Stimulated activated CD8-positive, alpha-beta memory T cell treated with anti-CD3 and anti-CD28 coated beads, Interleukin-15, amount 100 ng/mL, for 1 hour (primary cell): ENCODE measurements at places on chromosomes 7 and 10.

DNA sequence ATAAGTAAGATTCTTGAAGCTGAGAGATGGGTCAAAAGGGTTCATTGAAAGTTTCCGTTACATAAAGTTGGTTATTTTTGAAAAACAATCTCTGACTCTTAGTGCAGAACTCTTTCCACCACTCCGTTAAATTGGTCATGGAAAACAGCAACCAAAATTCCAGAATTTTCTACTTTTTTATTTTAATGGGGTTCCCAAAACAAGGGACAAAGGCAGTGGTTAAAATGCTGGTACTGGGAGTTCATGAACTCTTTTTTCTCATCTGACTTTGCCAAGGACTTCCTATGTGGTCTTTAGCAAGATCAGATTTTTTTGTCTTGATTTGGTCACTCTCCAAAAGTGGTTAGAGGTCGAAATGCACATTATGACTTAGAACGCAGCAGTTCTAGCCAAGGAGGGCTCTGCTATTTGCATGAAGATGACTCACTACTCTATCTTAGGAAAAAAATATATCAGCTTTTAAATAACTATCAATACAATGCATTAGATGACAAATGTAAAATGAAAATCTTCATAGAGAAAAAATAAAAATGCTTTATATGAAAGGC is 145.7 kb downstream of the REEP3 start:
- DNase-seq = no peak

DNA sequence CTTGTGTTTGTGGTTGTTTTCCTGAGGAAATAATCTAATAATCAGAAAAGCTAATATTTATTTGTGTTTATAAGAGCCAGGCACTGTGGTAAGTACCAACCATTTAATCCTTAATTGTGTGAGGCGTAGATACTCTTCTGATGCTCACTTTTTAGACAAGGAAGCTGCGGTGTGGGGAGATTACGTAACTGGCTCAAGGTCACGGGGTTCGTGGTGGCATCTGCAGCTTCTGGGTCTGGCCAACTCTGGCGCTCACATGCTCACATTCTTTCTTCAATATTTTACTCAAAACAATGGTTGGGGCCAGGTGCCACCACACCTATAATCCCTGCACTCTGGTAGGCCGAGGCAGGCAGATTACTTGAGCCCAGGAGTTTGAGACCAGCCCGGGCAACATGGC is 77.6 kb downstream of the RALA start:
- DNase-seq = no peak

DNA sequence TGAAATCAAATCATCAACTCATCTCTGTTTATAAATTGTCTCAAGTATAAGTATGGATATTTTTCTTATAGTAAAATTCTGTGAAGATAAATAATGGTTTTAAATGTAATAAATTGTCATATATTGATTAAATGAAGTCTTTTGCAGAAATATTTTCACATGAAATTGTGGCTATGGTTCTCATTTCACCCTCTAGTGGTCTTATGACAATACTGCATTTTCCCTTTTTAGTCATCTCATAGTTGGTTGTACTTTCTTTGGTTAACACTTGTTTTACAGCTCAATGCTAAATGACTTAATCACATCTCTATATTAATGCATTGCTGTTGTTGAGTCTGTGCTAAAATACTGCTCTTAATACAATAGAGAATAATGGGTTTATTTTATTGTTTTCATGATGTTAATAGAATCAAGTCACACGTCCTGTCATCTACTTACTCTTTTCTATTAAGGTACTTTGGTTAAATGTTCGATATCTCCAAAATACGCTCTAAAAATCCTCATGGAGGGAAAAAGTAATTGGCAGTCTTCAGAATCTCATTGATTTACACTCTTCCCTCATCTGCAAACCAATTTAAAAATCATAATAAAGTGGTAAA is 38.0 kb upstream of the CACNA2D1 start:
- no peak for DNase-seq

DNA sequence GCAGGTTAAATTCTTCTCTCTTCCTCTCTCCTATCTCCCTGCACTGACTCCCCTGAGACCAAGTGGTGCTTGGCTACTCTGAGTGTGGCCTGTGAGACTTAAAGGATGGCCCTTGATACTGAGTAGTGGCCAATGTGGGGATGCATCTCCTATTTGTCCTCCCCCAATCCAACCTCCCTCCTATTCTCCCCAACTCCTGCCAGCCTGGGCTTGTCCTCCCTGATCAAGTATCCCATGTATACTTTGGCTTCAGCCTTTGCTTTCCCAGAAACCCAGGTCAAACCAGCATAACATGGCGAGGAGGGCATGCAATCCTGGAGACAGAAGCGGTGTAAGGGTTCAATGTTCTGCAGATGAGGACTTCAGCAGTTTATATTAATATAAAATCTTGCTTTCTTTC is 77.9 kb upstream of the GRB10 start:
- DNase-seq = no peak

DNA sequence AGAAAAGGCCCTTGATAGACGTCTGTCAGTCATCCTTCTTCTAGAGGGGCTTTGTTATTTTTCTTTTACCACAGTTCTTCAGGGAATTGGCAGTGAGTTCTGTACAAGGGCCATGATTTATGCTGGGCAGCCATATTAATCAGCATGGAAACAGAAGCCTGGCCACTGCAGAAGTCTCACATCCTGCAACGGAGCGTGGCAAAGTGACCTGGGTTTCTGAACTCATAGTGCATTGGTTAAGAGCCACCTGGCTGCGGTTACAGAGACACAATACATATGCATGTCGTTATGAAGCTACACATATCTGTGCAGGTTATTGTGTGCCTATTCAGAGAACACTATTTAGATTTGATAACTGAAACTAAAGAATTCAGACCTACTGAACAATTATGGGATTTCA is 419.4 kb upstream of the CELF2 start:
- DNase-seq = no peak

DNA sequence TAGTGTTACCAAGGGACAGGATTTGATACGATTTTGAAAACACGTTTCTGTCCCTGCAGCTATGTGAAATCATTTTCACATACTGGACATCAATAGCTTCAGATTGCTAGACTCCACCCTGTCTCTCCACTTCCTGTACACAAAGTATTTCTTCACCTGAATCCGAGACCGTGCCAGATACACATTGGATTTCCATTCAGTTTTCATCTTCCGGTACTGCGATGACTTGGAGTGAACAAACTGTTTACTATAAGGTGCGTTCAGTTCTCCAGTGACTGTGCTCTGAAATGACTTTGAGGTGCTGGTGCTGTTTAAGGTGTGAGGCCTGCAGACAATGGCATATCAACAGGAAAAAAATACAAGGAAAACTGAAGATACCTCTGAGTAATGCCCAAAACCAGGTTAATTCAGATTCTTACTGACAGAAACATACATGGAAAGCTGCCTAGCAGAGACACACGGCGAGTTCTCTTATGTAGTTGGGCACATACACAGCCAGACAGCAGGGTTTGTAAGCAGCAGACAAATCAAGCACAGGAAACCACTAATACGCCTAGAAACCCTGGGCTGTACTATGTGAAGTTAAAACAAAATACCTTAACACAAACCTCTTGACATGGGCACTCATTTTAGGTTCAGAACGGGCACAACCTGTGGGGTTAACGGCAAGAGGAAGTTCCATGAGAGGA is 119.2 kb downstream of the GALNT11 start:
- no peak for DNase-seq

DNA sequence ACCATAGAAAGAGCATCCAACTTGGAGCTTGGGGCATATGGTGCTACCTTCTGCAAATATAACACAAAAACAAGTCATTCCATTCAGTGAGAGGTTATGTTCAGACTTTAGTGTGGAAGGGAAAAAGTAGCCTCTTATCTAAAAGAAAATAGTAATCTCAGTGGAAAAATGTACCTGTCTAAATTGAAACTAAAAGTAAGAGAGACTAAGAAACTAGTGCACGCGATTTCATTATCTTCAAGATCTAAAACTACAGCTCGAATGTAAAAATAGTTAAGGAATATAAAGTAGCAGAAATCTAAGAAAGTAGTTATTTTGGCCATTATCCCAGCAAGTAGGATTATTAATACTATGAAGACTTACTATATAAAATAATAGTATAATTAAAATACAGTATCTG is 233.0 kb upstream of the PPP1R3A start:
- no peak for DNase-seq

GRCh38 chr10:27611744-27612550 is 107.8 kb downstream of the RAB18 start:
- no peak for DNase-seq

- no peak for DNase-seq
These were observed 13.6 kb downstream of the MICU1 start for GRCh38 chr10:72612203-72612826.

DNA sequence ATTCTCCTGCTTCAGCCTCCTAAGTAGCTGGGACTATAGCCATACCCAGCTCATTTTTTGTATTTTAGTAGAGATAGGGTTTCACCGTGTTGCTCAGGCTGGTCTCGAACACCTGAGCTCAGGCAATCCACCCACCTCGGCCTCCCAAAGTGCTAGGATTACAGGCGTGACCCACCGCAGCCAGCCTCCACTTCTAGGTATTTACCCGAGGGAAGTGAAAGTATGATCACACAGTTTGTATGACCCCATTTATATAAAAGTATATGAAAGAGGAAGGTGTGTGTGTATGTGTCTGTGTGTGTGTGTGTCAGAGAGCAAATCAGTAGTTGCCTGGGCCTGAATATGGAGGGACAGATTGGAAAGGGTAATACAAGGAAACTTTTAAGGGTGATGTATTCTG is 2.0 kb upstream of the PURB start:
- no peak for DNase-seq

DNA sequence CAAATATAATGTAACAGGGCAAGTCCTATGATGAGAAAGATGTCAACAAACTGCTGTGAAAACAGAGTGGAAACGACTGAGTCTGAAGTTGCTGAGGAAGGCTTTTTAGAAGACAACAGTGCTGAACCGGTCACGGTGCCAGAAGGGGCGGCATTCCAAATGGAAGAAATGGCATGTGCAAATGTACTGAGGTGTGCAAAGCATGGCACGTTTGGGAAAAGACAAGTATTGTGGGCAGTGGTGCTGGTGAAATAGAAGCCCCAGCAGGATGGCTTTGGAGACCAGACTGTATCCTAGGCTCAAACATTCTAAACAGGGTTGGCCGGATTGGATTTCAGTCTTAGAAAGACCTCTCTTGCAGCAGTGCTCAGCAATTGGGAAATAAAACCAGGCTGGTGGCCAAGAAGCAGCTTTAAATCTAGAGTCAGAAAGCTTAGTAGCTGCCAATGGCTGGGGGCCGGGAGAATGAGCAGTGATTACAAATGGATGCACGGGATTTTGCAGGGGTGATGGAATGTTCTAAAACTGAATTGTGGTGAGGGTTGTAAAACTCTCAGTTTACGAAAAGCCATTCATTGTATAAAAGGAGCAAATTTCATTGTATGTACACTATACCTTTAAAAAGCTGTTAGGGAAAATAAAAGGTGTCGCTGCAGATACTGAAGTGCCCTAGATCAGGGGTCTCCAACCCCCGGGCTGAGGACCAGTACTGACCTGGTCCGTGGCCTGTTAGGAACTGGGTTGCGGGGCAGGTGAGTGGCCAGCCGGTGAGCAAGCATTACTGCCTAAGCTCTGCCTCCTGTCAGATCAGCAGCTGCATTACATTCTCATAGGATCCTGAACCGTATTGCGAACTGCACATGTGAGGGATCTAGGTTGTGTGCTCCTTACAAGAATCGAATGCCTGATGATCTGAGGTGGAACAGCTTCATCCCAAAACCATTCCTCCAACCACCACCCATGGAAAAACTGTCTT is 141.6 kb downstream of the HIBADH start:
- no peak for DNase-seq

- DNase-seq = no peak
These were observed 207.0 kb downstream of the MLLT10 start for GRCh38 chr10:21740989-21741388.

- no peak for DNase-seq
These were observed 9.3 kb downstream of the TCF7L2 start for GRCh38 chr10:112959207-112959838.

GRCh38 chr10:20582041-20582440 is 315.1 kb downstream of the NEBL start:
- no peak for DNase-seq

- no peak for DNase-seq
These were observed 187.6 kb downstream of the ADARB2 start for GRCh38 chr10:1549591-1550290.

DNA sequence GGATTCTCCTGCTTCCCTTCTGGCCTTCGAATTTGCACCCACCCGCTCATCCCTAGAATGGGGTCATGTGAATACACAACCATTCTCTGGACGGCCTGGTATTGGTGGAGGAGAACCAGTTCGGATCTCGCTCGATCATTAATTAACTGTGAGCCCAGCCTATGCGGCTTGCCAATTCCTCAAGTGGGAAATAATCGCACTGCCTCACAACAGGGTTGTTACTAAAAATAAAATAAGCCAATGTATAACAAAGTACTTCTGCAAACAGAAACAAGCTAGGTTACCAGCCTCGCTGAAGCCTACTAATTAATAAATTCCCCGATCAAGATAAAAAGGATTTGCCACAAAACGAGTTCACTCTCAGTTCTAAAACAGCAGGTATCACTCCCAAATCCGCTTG is 16.2 kb downstream of the CTBP2 start:
- DNase-seq = no peak

DNA sequence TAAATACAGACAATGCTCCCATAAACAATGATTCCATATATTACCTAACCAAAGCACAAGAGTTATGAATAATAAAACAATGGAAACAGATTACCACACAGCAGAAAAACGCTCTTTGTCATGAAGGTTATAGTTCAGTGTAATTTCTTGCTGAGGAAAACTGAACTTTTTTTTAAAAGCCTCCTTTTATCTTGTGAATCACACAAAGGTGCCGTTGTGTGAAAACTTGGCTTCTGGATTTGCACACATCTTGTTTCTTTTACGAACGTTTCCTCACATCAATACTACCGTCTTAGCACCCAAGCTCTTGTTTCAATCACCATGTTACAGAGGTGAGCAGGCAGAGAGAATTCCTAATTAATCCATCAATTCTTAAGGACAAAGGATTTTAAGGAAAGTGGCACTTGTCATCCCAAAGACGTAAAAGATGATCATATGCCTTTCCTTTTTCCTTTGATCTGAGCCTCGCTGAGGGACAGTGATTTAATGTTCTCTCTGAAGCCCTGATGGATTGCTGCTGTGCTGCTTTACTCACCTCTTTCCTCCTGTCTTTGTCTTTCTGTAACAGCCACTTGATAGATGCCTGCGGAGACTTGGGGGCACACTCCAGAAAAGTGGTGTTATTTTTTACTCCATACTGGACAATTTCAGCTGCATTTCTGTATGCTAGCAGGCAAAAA is 110.1 kb downstream of the CD36 start:
- DNase-seq = no peak

DNA sequence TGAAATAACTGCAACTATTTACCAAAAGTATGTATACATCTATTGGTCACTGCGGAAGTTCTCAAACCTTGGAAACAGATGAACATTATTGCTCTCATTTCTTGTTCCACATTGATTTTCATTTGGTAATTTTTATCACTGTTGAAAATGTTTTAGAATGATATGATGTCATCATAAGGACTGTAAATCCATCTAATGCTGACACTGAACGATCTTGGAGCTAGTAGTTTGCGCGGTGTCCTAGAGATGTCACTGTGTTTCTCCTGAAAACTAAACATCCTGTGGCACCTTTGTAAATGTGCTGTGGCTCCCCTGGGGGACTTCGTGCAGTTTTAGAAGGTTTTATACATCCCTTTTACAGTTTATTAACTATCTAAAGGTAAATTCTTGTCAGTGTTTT is 73.5 kb downstream of the DNAJB9 start:
- DNase-seq = no peak

GRCh38 chr10:118564652-118565051 is 30.8 kb downstream of the PRLHR start:
- DNase-seq = no peak
